ENCODE measurements at places on chromosomes 1 and 21. TPM values are rescaled to one million over a fixed set of nuclear protein-coding genes. Genes with fewer than 3 reads are reported as not detected.

Gene KCNT2
- 8.1 TPM for total RNA-seq

Gene COG2
- 26.7 TPM for total RNA-seq

DNA sequence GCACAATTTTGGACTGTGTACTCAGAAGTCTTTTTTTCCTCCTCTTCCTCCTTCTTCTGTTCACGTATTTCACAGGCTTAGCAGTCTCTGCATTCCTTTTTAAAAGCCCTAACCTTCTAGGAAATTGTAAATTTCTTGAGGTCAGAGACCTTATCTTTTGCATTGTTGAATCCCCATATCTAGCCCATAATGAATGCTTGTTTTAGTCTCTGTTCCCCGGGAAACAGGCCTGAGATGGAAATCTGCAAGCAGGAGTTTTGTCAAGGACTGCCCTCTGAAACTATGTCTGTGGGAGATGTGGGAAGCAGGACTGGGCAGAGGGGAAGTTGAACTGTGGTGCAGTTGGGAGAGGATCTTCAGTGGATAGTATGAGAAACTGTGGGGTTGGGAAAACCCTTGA is 272.2 kb upstream of the DAB1 start:
- no peaks in the 10 kb centered on the region for H3K36me3 ChIP-seq
- H3K27me3 ChIP-seq: no peaks in the 10 kb centered on the region
- no peak for DNase-seq
- H3K4me1 ChIP-seq: no peaks in the 10 kb centered on the region
- no peak overlapping the region for H3K4me3 ChIP-seq

GRCh38 chr1:27816921-27817630 is 13.5 kb upstream of the PPP1R8 start:
- no peak for DNase-seq
- peak overlapping the region; percentile 11 for H3K27ac ChIP-seq
- H3K4me3 ChIP-seq: no peak overlapping the region
- H3K36me3 ChIP-seq: peaks cover 88% of the 10 kb centered on the region
- no peaks in the 10 kb centered on the region for H3K4me1 ChIP-seq

DNA sequence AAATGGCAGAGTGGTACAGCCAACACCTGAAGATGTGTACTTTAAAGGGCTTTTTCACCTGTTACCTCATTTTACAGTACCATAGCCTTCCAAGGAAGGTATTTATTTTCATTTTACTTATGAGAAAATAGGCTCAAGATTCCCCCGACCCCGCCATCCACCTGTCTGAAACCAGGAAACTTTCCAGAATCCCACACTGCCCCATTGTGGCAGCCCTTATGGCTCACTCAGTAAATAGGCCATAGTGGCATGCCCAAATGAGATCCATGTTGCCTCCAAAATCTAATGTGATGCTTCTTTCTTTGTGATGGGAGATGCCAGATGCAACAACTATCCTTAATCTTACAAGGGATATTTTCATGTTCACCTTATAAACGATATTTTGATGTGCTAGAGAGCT is 97.8 kb downstream of the EBNA1BP2 start:
- H3K36me3 ChIP-seq: no peaks in the 10 kb centered on the region
- H3K4me1 ChIP-seq: no peaks in the 10 kb centered on the region
- no peak for DNase-seq
- no peak overlapping the region for H3K27ac ChIP-seq
- H3K27me3 ChIP-seq: no peaks in the 10 kb centered on the region

- peaks cover 3% of the 10 kb centered on the region for H3K4me1 ChIP-seq
- H3K27ac ChIP-seq: no peak overlapping the region
- H3K4me3 ChIP-seq: no peak overlapping the region
- H3K27me3 ChIP-seq: peaks cover 9% of the 10 kb centered on the region
- DNase-seq: no peak
Observed at GRCh38 chr1:42145389-42145716, 7.9 kb upstream of the GUCA2B start.

All from upper lobe of right lung (tissue), 1 donor.